Left lobe of liver (tissue), 2 donors: ENCODE measurements at places on chromosomes 11 and 22.

- DNase-seq = no peak
Measured at GRCh38 chr11:126839496-126839895, 161.1 kb downstream of the KIRREL3 start.

GRCh38 chr11:20844216-20844615 is 174.8 kb downstream of the NELL1 start:
- no peak for DNase-seq

DNA sequence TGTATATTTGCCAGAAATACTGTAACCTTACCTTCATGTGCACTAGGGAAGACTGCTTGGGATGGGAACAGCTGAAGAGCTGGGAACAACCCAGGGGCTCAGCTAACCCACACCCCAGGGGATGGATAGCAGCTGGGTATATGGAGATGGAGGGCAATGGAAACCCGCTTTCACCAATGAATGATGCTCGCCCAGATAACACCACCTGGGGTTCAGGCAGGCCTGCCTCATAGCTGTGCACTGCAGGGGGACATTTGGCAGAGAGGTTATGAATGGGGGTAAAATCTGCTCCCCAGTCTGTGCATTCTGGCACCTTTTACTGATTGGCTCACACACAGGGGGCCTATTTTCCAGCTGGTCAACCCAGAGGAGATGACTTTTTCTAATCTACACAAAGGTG is 170.7 kb downstream of the CHST1 start:
- DNase-seq = no peak

- DNase-seq = no peak
Measured at GRCh38 chr22:31496735-31497146, 405 bp downstream of the SFI1 start.

GRCh38 chr11:11987503-11988022 is 20.9 kb downstream of the DKK3 start:
- DNase-seq = no peak

GRCh38 chr22:28927630-28928029 is 44.3 kb downstream of the ZNRF3 start:
- DNase-seq = no peak

DNA sequence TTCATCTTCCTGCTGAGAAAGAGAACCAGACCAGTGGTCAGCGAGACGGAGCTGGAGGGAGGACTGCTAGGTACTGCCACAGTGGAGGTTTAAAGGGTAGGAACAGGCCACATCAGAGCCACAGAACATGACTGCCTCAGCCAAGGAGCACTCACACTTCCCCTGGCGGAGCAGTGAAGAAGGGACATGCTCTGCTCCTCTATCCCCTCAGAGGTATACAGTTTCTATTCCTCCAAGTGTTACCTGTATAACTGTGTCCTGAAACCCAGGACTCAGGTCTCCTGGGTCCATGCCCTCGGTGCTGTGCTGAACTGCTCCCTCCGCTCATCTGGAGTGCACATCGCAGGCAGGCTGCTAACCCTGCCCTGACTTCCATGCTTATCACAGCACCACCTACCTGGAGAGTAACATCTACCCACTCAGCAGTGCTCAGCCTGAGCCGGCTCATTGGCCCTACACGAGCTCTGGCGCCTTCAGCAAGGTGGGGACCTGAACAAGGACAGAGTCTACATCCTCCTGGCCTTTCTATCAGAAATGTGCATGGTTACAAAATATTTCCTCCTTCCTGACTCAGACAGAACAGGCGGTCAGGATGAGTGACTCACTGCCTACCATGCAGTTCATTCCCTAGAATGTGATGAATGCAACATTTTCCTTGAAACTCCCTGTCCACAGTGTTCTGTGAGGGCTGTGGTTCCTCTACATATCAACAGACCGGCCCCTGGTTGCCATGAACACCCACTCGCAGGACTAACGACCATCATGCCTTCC is 52.9 kb downstream of the C11orf58 start:
- DNase-seq = no peak

DNA sequence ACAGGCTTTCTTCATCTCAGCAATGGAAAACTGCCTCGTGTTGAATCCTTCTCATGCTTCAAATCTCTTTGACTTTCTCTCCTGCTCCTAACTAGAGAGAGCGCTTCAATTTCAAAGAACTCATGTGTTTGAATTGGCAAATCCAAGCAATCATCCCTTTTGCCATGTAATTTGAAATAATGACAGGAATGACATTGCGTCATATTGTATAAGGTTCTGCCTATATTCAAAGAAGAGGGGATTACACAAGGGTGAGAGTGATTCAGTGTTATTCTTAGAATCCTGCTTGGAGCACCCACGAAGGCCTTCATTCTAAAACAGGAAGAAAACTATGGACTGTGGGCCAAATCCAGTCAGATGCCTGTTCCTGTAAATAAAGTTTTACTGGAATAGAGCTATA is 720.6 kb downstream of the JRKL start:
- no peak for DNase-seq
